ENCODE measurements at places on chromosomes 1 and 21.

DNA sequence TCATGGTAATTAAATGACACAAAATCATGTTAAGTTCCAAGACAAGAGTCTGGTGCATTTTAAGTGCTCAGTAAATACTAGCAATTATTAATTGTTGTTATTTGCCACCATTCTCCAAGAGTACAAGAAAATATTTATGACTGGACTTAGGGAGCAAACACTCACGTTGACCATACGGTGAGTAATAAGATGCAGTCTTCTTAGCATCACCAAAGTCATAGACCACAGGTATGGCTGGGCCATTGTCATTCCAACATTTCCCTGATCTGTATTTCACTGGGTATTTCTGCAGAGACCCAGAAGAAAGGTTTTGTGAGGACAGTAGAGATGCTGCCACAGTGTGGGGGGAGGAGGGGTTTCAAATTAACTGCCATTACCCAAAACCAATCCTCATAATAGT is 4.7 kb downstream of the ITLN2 start:
- no peak for DNase-seq

DNA sequence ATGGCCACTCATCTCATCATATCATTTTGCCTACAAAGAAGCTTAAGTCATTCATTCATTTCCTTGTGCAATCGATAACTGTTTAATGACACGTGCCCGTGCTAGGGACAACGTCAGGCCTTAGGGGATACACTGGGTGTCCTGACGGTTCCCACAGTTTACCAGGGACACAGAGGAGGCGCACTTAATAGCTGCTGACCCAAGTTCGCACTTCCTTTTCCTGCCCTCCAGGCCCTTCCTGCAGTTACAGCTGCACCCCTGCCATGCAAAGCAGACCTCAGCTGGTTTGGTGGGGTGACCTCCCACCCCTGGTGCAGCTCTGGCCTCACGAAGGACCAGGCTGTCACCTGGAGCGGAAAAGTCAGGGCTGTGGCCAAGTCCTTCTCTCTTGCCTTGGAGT is 4.2 kb downstream of the SPATA21 start:
- peak; percentile 57 for DNase-seq

- DNase-seq: no peak
Measured at GRCh38 chr1:39187275-39188046, 17.0 kb upstream of the MACF1 start.

- peak; percentile 77 for DNase-seq
Measured at GRCh38 chr1:156583821-156584622, 4.5 kb downstream of the TTC24 start.

GRCh38 chr21:16088056-16088455 is 358.3 kb downstream of the USP25 start:
- DNase-seq: no peak

DNA sequence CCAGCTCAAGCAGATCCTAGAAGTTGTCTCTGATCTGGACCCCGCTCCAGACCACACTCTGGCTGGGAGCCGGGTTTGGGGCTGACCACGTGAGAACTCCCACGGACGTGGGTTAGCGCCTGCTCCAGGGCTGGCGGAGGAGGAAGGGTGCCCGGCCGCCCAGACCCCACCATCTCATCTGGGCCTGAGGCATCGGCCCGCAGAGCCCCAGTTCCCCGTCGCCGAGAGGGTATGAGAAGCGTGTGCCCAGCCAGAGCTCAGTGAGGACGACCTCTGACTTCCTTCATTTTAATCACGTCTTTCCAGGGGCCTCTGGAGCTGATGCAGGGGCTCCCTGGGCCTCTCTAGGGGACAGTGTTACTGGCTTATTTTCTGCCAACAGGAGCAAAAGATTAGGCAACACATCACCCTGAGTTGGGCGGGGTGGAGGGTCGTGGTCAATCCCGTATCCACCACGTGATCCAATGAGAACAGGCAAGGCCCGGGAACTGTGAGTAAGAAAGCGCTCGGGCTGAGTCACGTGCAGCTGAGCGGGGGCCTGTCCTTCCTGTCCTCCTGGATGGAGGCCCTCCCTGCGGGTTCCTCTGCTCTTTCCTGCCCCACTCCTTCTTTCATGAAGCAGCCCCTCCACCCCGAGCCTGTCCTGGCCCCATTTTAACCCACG is 81.1 kb downstream of the SIK1 start:
- peak; percentile 59 for DNase-seq

GRCh38 chr1:223403184-223403815 is 10.1 kb downstream of the CCDC185 start:
- no peak for DNase-seq

DNA sequence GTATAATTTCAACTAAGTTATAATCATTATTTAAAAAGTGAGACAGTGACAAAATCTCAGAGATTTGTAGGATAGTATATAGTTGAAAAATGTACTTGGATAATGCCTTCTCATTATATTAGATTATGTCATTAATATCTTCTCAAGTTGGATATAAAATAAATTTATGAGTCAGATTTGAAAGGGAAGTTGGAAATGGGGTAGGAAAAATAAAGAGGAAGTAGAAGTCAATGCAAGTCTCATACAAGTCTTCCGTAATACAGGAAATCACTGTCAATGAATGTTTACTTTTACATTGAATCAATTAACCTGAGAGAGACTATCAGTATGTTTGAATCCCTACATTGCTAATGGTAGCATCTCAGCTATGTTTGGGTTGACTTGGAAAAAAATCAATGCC is 16.2 kb upstream of the RNPC3 start:
- no peak for DNase-seq

- DNase-seq: peak; percentile 99
Measured at GRCh38 chr1:211578640-211579439, at the start of gene SLC30A1. Gene SLC30A1, minus strand, starts transcription at chr1:211579161. Its CDS starts 549 bp downstream, at chr1:211578612.

GRCh38 chr1:154501423-154502065 is 475 bp upstream of the TDRD10 start:
- DNase-seq: no peak

DNA sequence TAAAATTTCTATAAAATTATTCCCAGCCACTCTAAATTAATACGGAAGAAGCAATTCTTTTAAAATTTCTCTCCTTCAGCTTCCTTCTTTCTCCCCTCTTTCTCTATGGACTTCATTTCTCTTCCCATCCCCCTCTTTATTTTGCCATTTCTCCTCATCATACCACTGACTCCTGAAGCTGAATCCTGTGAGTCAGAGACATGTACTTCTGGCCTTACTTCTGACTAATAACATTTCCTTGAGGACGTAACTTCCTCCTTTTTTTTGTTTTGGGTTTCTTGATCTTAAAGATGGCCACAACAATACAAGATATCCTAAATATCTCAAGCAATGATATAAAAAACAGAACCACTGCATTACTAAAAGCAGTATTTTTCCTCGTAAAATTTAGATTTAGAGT is 63.6 kb upstream of the DENND1B start:
- peak; percentile 33 for DNase-seq

DNA sequence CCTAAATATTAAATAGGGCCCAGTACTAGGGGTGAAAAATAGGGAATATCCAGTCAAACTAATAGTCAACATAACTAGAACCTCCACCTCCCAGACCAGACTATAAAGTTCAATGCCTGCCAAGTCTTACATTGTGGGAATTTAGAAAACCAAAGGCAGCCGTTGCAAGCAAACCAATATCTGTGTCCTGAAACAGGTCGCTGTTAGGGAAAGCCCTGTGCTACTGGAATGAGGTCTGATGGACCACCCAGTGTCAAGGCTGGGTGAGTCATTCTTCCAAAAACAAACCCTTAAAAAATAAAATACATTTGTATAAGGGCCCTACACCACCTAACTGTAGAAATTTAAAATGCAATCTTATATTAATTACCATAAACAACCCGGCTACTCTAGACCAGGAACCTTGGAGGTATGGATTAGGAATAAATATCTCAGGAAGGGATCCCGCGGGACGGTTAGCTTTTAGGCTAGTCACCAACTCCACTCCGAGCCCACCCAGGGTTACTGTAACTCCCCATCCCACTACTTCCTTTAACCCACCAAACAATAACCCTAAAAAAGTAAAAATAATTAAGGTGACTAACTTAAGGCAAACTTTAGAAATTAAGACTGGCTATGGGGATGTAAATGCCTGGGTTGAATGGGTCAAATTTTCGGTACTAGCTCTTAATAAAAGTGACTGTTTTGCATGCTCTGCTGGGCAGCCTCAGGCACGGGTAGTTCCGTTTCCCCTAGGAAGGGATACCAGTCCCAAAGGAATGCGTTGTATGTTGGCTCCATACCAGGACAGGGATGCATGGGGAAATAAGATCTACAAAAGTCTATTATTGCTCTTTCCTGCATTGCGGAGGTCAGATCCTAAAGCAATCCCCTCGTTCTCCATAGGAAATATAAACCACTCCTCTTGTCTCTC is 65.4 kb upstream of the TLR5 start:
- DNase-seq: no peak

DNA sequence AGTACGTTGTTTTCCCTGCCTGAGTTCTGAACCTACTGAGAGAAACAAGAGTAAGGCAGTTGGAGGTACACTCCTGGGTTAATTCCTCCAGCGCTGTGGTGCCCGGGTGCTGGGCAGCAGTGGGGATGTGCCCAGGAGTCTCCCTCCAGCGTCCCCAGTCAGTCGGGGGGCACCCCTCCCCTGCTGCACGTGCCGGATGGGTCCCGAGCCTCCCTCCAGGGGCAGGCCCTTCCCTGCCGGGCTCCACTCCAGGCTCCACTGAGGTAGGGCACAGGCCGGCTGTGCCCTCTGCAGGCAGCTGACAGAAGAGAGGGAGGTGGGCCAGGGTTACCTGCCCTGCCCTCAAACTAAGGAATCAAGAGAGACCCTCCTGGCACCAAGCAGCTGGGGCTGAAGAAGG is 238.1 kb upstream of the VAMP3 start:
- no peak for DNase-seq

- DNase-seq: no peak
Measured at GRCh38 chr1:204203206-204203767, 7.0 kb upstream of the KISS1 start.

DNA sequence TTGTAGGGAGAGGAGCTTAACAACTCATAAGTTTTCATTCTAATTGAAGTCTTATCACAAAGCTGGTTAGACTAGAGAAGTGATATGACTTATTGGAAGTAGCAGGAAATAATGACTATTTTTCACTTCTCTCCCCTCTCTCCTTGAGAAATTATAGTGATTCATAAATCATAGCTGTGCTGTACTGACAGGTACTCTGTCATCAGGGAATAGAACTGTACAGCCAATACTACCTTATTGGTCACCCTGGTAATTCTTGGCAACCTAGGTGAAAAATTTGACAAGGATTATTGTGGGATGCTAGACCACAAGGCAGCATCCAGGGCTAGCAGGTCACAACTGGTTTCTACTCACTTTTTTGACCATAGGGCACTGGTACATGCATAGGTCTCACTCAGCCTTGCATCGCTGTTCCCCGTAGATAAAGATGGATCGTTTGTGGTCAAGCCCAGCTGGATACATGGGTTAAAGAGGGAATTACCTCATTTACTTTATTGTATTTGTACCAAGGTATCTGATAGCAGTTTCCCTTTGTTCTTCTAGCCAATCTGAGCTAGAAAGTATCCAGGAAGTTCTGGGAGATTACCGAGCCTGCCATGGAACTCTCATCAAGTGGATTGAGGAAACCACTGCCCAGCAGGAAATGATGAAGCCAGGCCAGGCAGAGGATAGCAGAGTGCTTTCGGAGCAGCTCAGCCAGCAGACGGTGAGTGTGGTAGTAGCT is 113.6 kb downstream of the MACF1 start:
- DNase-seq: no peak

GRCh38 chr21:34199121-34199910 is 125.9 kb downstream of the MRPS6 start:
- DNase-seq: no peak

DNA sequence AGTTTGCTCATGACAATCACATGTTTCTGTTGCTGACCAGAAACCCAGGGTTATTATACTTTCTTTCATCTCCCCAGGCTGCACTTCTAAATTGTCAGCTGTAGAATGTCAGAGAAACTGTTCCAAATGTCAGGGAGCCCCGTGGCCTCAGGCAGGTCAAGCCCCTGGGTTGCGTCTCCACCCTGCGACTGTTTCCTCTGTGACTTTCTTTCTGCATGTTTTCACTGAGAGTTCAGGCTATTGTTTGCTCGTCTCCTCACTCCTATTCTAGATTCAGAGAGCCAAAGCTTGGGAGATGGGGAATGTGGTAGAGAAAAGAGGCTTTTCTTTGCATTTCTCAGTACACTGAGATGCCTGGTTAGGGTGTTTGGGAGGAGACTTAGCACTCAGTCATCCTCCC is 97.4 kb downstream of the CENPF start:
- DNase-seq: no peak

- DNase-seq: no peak
Measured at GRCh38 chr1:98707556-98707955, 46.0 kb downstream of the SNX7 start.

GRCh38 chr1:10698726-10699469 is 97.5 kb downstream of the CASZ1 start:
- DNase-seq: no peak

DNA sequence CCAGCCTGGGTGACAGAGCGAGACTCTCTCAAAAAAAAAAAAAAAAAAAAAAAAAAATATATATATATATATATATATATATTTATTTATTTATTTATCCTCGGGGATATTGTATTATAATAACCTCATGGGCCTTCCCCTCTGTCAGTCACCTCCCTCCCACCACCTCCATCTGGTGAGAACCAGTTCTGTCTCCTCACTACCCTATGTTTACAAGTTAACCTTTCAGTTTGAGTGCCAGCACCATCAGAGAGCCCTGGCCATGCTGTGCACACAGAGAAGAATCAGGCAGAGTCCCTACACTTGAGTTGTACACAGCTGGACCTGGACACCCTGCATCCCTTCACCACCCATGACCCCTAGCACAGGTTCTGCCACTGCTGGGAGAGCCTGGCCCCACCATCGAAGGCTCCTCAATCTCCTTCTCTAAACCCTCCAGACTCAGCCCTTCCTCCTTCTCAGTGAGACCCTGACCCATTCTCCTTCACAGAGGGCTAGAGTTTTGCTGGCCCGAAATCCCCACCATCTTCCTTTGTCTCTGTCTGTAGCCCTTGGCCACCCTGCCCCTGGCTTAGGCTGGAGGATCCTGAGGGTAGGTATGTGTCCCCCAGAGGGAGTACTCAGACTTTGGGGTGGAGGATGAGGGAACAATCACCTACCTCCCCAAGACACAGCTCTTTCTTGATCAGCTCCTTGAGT is 1.2 kb downstream of the S100A5 start:
- no peak for DNase-seq

DNA sequence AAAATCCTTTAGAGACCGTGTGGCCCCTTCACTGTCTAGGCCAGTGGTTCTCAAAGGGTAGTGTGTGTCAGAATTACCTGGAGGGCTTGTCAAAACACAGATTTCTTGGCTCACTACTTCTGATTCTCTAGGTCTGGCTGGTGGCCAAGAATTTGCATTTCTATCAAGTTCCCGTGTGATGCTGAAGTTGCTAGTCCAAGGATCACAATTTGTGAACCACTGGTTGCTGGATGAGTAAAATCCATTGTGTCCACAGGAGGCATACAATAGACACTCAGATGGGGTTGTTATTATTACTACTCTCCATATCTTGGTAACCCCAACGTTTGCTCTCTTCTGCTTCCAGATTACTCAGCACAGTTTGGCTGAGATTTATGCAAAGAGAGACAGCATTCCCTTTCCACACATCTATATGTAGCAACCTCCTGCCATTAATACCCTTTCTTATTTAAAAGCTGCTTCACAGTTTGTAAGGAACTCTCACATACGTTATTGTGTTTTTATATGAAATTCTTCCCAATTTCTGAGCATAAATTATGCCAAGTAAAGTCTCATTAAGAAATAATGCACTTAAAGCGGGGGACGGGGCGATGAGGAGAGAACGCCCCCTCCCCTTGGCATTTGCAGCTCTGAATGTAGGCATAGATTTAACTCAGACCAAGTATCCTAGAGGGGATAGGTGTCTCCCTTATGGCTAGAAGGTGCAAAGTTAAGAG is 720 bp upstream of the TMCC2 start:
- DNase-seq: no peak

- peak; percentile 10 for DNase-seq
Measured at GRCh38 chr1:11320153-11320936, 47.3 kb downstream of the UBIAD1 start.
